Inflammatory macrophage treated with lipopolysaccharide for 4 hours (primary cell): ENCODE measurements at places on chromosomes 3 and 15.

GRCh38 chr15:75677465-75678323, 30.0 kb downstream of the SNX33 start:
- DNase-seq = no peak

- DNase-seq = no peak
Measured at GRCh38 chr3:135451037-135451785, 514.3 kb upstream of the PPP2R3A start.

DNA sequence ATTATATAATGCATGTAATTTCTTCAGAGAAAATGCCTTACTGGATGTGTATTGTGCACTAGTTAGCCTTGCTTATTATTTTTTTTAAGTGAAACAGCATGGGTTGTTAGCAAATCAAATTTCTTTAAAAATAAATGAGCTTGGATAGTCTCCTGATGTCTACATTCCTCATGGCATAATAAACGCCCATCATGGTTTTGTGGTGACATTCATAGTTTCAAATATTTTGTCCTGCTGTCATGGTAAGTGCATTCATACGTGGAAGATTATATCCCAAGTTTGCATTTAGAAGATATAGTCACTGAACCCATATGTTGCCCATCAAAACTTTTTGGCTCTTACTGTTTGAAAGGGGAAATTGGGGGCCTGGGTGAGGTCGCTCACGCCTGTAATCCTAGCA, 130.7 kb downstream of the ALCAM start:
- DNase-seq = no peak

DNA sequence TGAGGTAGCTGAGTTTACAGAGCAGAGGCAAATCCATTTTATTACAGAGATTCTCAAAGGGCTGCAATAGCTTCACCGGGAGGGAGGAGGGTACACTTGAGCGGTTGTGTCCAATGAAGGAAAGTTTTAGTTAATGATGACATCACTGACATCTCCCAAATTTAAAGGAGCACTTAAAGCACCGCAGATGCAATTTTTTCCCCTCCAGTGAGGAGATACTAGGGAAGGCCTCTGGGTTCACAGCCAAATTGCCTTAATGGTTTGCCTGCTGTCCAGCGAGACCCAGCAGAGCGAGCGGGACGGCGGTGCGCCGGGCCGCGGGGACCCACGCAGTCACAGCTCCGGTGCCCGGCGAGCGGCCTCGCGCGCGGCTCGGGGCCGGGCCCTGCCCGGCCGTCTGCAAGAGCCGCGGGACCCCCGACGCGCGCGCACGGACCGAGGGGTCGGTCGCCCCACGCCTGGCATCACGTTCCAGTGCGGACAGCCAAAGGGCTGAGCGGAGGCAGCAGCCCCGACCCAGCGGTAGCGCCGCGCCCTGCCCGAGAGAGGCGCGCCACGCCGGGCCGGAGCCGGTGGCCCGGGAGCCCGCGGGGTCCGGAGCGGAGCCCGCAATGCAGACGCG, 160.5 kb upstream of the CHRNA7 start:
- peak; percentile 8 for DNase-seq

DNA sequence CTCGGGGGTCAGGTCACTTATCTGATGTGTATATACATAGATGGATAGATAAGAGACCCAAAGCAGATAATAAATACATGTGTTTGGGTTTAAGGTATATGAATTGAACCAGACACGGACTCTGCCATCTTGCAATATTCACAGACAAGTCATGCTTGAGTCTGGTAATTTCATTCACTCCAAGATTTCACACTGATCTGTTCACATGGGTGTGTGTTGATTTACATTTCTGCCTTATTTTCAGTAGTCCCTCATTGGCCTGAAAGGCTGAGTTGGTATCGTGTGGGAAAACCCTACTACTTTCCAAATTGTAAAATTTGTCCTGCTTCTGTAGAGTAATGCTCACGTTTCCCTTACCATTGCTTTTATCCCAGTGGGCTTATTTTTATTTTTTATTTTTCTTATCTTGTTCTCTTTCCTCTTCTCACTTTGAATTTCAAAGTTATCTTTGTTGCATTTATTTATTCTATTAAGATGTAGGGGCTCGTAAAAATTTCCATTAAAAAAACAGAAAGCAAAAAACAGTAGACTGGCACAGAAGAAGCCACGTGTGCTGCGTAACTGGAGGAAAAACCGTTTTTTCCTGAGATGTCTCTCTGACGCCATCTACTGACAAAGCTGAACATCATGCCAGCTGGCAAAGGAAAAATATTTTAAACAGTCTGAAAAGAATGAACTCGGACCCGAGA, 10.8 kb upstream of the MFSD1 start:
- DNase-seq = peak; percentile 71
